ENCODE measurements at places on chromosomes 11 and 22.

- H3K36me3 ChIP-seq, result no peaks in the 10 kb centered on the region
- DNase-seq, result no peak
- no peaks in the 10 kb centered on the region for H3K4me1 ChIP-seq
- no peaks in the 10 kb centered on the region for H3K27me3 ChIP-seq
These were observed 787.7 kb downstream of the NTM start for GRCh38 chr11:132158091-132158490.

DNA sequence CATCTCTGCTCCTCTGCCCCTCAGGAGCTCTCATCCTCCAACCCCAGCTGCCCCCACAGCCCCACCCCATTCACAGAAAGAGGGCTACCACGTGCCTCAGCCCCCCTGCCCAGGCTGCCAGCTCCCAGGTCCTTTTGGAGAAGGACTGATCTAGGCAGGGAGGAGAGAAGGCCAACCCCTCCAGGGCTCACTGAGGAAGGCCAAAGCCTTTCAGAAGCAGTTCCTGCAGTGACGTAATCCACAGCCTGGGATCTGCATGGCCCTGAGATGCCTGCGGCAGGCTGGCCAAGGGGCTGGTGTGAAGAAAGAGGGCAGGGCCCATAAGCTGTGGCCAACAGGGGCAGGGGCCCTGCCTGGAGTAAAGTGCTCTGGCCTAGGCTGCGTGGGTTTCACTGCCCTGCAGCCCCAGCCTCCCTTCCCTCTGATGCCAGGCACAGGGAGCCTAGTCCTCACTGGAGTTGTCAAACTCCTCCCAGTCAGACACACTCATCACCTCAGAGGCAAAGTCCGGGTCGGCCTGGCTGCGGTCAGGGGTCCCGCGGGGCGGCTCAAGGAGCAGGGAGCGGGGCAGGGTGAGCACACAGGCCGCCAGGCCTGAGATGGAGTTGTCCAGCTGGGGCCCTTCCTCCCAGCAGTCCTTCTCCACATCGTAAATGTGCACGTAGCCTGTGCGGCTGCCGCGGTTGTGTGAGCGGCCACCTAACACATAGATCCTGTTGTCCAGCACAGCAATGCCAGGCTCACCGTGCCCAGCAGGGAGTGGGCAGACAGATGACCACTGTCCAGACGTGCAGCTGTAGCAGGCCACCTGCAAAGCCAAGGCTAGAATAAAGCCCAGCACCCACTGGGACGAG is 4.2 kb upstream of the SCARF2 start:
- no peaks in the 10 kb centered on the region for H3K4me1 ChIP-seq
- no peak overlapping the region for H3K4me3 ChIP-seq
- no peaks in the 10 kb centered on the region for H3K27me3 ChIP-seq

- H3K4me3 ChIP-seq, result no peak overlapping the region
- H3K36me3 ChIP-seq, result no peaks in the 10 kb centered on the region
These were observed 57.1 kb downstream of the TRAF6 start for GRCh38 chr11:36452961-36453360.

- no peak for DNase-seq
- no peaks in the 10 kb centered on the region for H3K36me3 ChIP-seq
- no peaks in the 10 kb centered on the region for H3K27me3 ChIP-seq
- H3K4me3 ChIP-seq, result no peak overlapping the region
These were observed 407.6 kb upstream of the CADM1 start for GRCh38 chr11:115911613-115912346.

All from prostate gland (tissue), 2 donors.